ENCODE measurements at places on chromosomes 5 and 9. TPM values are rescaled to one million over a fixed set of nuclear protein-coding genes. Genes with fewer than 3 reads are reported as not detected.

- no peaks in the 10 kb centered on the region for H3K36me3 ChIP-seq
- peaks cover 2% of the 10 kb centered on the region for H3K4me1 ChIP-seq
- no peak overlapping the region for H3K4me3 ChIP-seq
- no peaks in the 10 kb centered on the region for H3K27me3 ChIP-seq
These were observed 232.8 kb downstream of the ENC1 start for GRCh38 chr5:74407701-74408100.

- no peaks in the 10 kb centered on the region for H3K4me1 ChIP-seq
- no peak overlapping the region for H3K27ac ChIP-seq
- H3K36me3 ChIP-seq, result no peaks in the 10 kb centered on the region
- no peak for DNase-seq
These were observed 73.3 kb upstream of the TARS1 start for GRCh38 chr5:33367416-33367815.

GRCh38 chr5:7117961-7118360 is 278.0 kb upstream of the ADCY2 start:
- no peaks in the 10 kb centered on the region for H3K27me3 ChIP-seq
- no peaks in the 10 kb centered on the region for H3K4me1 ChIP-seq
- H3K36me3 ChIP-seq, result no peaks in the 10 kb centered on the region
- no peak overlapping the region for H3K4me3 ChIP-seq

GRCh38 chr5:99866740-99867139 is 668.4 kb upstream of the FAM174A start:
- H3K4me1 ChIP-seq, result no peaks in the 10 kb centered on the region
- H3K36me3 ChIP-seq, result no peaks in the 10 kb centered on the region
- no peak overlapping the region for H3K4me3 ChIP-seq
- H3K27me3 ChIP-seq, result no peaks in the 10 kb centered on the region
- DNase-seq, result no peak

The ROR2 gene
- total RNA-seq, result 0.70 TPM
